Amniotic stem cell (primary cell): ENCODE measurements at places on chromosomes 7 and 10.

DNA sequence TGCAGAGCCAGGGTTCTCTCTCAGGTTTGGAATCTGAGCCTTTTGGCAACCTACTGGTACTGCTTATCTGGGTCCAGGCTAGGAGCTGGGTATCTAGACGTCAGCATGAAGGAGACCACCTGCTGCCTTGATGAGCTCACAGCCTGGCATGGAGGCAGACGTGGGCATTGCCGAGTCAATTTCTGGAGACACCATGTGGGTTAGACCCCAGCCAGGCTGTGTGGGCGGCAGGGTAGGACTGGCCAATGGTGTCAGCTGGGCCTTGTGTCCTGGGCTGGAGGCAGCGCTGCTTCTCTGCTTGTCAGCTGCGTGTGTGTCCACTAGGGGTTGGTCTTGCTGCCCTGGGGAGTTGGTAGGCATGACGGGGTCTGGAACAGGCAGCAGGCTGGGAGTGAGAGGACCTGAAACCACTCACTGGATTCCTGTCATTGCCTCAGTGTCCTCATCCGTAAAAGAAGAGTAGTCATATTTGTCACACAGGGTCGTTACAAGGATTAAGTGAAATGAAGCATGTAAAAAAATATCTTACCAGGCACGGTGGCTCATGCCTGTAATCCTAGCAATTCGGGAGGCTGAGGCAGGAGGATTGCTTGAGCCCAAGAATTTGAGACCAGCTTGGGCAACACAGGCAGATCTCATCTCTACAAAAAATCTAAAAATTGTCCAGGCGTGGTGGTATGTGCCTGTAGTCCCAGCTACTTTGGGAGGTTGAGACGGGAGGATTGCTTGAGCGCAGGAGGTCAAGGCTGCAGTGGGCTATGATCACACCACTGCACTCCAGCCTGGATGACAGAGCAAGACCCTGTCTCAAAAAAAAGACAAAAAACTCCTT, 31.7 kb upstream of the ANKRD2 start:
- DNase-seq = no peak

- no peak for DNase-seq
Measured at GRCh38 chr10:3357737-3358136, 185.2 kb upstream of the PITRM1 start.

DNA sequence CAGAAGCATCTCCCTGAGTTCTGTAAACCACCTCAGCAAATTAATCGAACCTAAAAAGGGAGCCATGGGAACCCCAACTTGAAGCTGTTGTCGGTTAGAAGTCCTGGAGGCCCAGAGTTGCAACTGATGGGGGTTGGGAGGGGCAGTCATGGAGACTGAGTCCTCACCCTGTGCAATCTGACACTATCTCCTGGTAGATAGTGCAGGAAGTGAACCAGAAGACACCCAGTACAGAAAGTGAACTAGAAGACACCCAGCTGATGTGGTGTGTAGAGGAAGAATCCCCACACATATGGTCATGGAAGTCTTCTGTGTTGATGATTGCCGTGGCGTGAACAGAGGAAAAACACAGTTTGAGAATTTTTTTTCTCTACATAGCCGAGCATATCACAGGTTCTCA, 58.8 kb upstream of the SRRM3 start:
- no peak for DNase-seq

DNA sequence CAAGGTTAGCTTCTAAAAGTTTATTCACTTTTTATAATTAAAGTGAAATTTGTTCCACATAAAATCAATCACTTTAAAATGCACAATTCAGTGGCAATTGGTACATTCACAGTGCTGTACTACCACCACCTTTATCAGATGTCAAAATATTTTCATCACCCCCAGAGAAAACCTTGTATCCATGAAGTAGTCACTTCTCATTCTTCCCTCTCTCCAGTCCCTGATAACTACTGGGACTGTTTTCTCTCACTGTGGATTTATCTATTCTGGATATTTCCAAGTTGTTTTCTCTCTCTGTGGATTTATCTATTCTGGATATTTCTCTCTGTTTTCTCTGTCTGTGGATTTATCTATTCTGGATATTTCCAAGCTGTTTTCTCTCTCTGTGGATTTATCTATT, 435.4 kb upstream of the CNTNAP2 start:
- DNase-seq = no peak

- DNase-seq = no peak
Measured at GRCh38 chr7:45242698-45243097, 85.1 kb downstream of the RAMP3 start.

DNA sequence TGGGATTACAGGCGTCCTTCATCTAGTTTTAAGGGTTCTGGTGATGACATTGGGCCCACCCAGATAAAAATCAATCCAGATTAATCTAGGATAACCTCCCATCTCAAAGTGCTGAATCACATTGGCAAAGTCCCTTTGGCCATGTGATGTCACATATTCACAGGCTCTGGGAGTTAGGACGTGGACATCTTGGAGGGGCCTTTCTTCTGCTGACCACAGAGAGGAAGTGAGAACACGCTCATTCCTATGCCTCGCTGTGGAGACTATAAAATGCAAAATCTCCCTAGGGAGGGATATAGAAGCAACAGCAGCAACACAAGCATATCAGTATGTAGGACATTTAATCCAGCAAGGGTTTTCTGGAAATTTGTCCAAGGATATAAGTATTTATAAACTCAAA, 266.0 kb upstream of the PITRM1 start:
- DNase-seq = no peak

DNA sequence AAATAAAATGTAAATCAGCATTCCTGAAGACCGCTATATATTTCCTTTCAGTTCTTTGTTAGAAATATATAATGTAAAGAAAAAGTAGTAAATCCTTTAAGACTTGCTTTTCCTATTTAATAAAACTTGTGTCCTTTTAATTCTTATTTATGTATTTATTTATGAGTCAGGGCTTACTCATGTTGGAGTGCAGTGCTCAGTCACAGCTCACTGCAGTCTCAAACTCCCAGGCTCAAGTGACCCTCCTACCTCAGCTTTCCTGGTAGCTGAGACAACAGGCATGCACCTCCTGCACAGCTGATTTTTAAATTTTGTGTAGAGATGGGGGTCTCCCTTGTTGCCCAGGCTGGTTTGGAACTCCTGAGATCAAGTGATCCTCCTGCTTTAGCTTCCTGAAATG, 724.5 kb downstream of the ANKRD7 start:
- no peak for DNase-seq

DNA sequence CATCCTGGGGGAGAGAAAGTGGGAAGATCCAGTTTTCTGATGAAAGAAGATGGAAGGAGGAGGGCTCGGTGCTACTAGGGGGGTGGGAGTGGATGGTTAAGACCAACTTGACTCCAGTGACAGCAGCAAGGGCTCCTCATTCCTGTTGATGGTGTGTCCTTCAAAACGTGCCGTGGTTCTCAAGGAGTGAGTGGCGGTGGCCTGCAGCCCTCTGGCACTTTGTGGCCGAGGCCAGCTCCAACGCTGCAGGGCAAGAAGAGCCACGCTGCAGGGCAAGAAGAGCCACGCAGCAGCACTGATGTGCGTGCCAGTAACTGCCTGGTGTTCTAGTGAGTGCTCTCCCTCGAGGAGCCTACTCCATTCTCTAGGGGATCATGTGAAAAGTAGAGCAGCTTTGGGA, 72.1 kb downstream of the GRK5 start:
- no peak for DNase-seq

DNA sequence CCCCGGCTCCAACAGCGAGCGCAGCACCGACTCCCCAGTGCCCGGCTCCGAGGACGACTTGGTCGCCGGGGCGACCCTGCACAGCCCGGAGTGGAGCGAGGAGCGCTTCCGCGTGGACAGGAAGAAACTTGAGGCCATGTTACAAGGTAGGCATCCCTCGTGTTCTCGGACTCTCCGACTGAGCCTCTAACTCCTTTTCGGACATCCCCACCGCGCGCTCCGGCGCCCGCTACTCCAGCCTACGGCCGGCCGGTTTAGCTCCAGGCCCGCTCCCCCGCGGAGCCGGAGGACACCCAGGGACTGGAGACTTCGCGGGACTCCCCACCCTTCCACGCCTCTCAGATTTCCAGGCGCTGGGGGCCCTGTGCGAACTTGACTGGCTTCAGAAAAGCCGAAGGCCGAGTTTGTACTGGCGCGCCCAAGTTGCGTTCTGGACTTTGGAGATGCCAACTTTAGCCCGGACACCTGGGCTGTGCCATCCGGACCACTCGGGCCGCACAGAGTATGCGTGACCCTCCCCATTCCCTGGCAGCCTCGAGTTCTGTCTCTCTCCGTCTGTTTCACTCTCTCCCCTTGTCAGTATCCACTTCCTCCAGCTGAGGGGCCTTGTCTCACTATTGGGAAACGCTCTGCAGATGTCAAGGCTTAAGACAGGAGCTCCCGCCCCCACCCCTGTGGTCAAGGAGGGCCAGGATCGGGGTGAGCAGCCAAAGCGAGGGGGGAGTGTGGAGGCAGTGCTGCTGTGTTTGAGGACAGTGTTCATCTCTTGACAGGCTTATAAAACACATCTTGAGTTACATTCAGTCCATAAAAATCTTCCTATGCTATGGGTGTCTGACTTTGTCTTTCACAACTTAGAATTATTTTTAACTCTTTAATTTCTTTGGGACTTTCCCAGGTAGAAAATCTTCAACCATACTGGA, 777 bp downstream of the BICC1 start:
- no peak for DNase-seq

DNA sequence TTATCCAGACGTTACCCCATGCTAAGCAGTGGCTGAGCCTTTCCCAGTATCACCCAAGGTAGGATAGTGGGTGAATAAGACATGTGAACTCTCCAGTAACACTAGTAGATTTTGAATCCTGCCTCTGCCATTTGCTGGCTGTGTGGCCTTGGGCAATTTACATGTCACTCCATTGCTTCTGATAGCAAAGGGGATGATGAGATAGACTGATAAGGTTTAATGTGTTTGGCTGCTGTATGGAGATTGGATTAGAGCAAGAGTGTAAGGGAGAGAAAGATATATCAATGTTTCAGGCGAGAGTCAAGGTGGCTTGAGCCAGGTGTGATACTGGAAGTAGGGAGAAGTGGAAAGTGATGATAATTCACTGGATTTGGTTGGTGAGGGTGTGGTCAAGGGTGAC, 40.1 kb upstream of the EEPD1 start:
- no peak for DNase-seq

DNA sequence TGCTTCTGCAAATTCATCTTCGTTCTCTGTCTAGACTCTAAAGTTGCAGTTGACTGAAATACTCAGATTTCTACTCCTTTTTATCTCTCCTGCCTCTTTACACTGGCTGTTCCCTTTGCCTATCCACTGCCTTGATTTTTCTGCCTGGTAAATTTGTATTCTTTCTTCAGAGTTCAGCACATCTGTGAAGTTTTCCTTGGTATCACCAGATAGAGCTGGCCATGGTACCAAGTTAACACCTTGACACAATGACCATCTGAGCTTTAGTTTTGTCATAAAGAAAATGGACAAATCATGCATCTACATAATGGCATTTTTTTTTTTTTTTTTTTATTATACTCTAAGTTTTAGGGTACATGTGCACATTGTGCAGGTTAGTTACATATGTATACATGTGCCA, 143.0 kb downstream of the PPP1R3A start:
- DNase-seq = no peak

GRCh38 chr7:18119985-18120384, 92.3 kb upstream of the PRPS1L1 start:
- DNase-seq = no peak

DNA sequence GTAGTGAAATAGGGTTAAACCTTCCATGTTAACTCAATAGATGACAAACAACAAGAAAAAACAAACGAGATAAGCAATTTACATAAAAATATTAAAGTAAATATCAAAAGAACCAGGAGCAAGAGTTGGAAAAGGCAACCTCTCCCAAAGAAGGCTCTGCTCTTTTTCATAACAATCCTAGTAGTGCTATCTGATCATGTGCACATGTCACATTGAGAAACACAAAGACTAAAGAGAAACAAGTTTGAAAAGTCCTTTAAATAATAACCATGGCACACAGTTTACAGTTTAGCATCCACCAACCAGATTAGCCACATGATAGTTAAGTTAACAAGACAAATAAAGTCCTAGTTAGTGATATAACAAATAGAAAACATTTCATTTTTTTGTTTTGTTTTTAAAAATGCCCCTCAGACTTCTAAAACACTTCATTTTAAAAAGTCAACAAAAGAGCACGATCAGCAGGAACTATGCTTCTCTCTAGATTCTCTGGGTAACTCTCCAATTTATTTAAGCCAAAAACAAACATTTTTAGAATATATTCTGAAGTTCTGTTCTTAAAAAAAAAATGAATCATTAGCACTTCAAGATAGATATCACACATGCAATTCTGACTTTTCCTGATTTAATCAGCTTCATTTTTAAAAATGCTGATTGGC, 110.4 kb downstream of the PARD3 start:
- no peak for DNase-seq

- DNase-seq = no peak
Measured at GRCh38 chr7:29249383-29249750, 54.8 kb downstream of the CHN2 start.

- DNase-seq = no peak
Measured at GRCh38 chr7:107474104-107474521, 4.3 kb downstream of the GPR22 start.

DNA sequence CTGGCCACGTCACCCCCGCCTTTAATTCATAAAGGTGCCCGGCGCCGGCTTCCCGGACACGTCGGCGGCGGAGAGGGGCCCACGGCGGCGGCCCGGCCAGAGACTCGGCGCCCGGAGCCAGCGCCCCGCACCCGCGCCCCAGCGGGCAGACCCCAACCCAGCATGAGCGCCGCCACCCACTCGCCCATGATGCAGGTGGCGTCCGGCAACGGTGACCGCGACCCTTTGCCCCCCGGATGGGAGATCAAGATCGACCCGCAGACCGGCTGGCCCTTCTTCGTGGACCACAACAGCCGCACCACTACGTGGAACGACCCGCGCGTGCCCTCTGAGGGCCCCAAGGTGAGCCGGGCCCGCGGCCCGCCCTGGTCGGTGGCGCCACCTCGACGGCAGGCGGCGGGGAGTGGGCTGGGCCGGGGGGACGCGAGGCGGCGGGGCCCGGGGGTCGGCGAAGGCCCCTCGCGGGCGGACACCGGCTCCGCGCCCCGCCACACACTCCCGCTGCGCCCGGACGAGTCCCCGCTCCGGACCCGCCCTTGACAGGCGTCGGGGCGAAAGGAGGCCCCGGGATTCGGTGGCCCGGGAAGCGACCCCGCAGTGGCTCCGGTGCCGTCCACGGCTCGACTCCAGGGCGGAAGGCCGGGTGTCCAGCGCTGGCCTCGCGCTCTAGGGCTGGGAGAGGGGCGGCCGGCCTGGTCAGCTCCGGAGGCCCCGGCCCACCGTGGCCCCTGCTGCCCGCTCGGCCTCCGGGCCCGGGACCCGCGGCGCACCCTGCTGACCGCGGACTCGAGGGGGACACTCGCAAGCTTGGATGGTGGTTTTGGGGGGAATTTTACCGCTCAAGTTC, 557 bp downstream of the BAG3 start:
- no peak for DNase-seq

DNA sequence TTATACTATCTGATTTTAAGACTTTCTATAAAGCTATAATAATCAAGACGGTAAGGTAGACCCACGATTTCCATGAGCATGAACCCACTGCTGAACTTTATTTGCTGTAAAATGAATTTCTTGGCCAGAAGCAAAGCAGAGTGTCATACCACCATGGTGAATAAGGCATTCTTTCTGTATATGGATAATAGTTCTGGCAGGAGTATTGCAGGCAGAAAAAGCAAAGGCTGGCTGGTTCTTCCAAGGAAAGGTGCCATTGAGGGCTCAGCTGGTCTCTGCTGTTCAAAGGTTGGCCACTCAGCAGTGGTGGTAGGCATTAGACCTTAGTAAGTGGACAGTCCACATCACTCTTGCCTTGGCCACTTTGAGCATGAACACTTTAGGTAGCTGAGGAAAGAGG, 104.1 kb upstream of the KCNMA1 start:
- DNase-seq = no peak
